ENCODE measurements at places on chromosomes 5 and 9. TPM values are rescaled to one million over a fixed set of nuclear protein-coding genes. Genes with fewer than 3 reads are reported as not detected.

The SLC1A3 gene
- 0.22 TPM for total RNA-seq

The SMIM33 gene
- total RNA-seq = not detected

The TAF1L gene
- under 0.01 TPM for total RNA-seq

The OTP gene
- total RNA-seq = not detected

The SAPCD2 gene
- 1.4 TPM for total RNA-seq

The PCDHAC2 gene
- 0.20 TPM for total RNA-seq

The DCANP1 gene
- total RNA-seq = not detected

The PCDHB10 gene
- 0.44 TPM for total RNA-seq

The TAF11L2 gene
- not detected for total RNA-seq

The INIP gene
- 15.1 TPM for total RNA-seq

The CYLC2 gene
- total RNA-seq = not detected
